ENCODE measurements at places on chromosomes 12 and 14. TPM values are rescaled to one million over a fixed set of nuclear protein-coding genes. Genes with fewer than 3 reads are reported as not detected.

DNA sequence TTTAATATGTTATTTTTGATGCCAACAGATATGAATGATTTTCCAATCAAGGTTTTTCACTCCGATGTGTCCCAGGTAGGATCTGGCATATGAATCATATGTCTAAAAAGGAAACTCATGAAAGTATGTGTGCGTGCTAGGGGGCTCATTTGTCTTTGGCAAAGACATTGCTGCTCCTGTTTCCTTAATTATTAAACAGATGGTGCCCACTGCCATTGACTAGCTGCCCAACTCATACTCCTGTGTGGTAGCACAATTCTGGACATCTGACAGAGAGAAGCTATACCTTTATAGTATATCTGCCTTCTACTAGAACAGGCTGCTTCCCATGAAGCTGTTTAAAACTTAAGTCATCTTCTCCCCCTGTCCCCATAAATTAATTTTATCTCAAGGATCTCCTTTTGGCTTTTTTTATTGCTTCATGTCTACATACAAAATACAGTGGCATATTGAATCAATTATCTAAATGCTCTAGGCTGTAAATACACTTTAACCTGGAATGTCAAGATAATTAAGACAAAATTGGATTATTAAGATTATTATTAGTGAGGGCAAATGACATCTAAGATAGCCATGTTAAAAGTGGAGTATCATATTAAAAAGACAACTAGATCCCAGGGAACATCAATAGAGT lies 1.4 kb upstream of the PDE3A start:
- H3K4me3 ChIP-seq = no peak overlapping the region
- no peak overlapping the region for H3K27ac ChIP-seq
- peaks cover 15% of the 10 kb centered on the region for H3K4me1 ChIP-seq
- no peak for DNase-seq
- H3K27me3 ChIP-seq = peaks cover 32% of the 10 kb centered on the region

- no peak overlapping the region for H3K27ac ChIP-seq
- no peaks in the 10 kb centered on the region for H3K4me1 ChIP-seq
- DNase-seq = no peak
- H3K27me3 ChIP-seq = no peaks in the 10 kb centered on the region
- H3K36me3 ChIP-seq = no peaks in the 10 kb centered on the region
These were observed 63.1 kb upstream of the CNOT2 start for GRCh38 chr12:70180130-70180529.

Gene ZBTB39
- 26.7 TPM for total RNA-seq

DNA sequence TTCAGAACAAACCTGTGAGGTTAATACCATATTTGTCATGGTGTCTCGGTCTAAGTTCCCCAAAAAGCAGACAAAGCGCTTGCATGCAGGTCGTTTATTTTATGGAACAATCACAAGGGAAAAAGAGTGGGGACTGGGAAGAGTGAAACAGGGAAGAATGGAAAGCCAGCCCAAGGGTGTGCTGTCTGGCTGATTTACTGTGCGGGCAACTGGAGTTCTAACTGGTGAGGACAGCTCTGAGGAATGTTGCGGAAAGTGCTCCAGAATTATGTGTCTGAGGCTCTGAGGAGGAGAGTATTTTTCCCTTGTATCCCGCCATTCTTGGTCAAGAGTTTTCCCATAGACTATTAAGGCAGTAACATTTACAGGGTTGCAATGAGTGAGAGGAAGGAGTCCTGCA lies 465.4 kb downstream of the RMST start:
- no peak overlapping the region for H3K4me3 ChIP-seq
- no peaks in the 10 kb centered on the region for H3K4me1 ChIP-seq
- no peak overlapping the region for H3K27ac ChIP-seq
- DNase-seq = no peak

DNA sequence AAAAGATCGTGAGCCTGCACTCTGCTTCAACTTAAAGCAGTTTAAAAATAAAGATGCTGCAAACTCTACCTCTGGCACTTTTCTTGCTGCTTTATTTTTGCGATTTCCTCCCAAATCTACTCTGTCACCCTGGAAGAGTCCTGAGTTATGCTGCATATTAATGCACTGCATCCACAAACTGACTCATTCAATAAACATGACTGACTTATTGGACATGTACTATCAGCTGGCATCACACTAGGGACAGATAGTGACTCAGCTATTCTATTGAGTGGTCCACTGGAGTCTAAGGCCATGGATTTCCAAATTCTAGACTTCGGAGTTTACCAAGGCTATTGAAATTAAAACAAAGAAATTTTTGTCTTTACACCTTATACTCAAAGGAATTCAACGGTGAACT lies 90.7 kb upstream of the PTPRR start:
- DNase-seq = no peak
- H3K36me3 ChIP-seq = no peaks in the 10 kb centered on the region
- H3K4me1 ChIP-seq = no peaks in the 10 kb centered on the region
- no peak overlapping the region for H3K4me3 ChIP-seq

Gene AICDA
- total RNA-seq = not detected

Gene KRT83
- not detected for total RNA-seq

DNA sequence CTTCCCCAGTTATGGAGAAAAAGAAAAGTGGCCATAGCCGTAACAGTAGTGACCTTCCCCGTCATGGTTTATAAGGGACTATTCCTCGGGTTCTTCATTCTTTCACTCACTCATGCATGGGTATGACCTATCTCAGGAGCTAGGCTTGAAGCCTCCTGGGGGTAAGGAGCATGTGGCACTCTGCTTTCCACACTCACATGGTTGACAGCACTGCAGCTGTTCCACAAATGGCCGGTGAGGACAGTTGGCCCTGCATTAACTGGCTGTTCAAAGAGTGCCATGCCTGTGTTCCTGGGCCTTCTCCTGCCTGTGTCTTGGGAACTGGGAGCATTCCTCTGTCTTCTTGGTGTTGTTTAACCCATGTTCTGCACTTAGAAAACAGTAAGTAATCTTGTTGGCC lies 66.2 kb upstream of the PNMA1 start:
- peaks cover 53% of the 10 kb centered on the region for H3K27me3 ChIP-seq
- no peak overlapping the region for H3K4me3 ChIP-seq

DNA sequence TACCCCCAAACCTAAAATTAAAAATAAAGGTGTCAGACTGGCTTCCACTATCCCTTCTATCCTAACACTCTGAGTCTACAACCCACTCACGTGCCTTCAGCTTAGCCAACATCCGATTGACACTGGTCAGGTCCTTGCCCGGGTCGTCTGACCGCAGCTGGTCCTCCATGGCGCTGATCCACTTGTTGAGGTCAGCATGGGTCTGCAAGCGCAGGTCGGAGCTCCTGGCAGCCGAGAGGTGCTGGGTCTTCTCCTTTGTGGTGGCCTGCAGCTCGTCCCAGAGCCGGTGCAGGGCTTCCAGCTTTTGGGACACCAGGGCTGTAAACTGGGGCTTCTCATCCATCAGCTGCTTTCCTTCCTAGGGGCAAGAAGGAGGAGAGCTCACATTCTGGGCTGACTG lies 78.0 kb downstream of the PLEKHG3 start:
- H3K4me3 ChIP-seq = no peak overlapping the region
- no peak overlapping the region for H3K27ac ChIP-seq
- no peaks in the 10 kb centered on the region for H3K36me3 ChIP-seq

DNA sequence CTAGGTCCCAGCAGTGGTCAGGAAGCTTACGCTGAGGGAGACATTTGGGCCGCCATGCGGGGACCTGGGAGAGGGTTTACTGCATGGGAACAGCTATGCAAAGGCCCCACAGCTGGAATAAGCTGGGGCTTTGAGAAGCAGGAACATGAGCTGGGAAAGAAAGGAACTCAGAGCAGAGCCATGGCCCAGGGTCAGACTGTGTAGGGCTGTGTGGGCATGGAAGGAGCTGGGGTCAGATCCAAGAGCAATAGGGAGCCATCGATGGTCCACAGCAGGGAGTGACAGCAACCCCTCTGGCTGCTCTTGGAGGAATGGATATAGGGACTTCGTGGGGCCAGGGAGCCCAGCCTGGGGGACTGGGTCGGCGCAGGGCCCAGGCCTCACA lies 151.6 kb downstream of the ADGRD1 start:
- H3K4me1 ChIP-seq = no peaks in the 10 kb centered on the region
- H3K4me3 ChIP-seq = no peak overlapping the region
- H3K27ac ChIP-seq = no peak overlapping the region
- H3K36me3 ChIP-seq = no peaks in the 10 kb centered on the region
- H3K27me3 ChIP-seq = no peaks in the 10 kb centered on the region

Gene TECPR2
- 16.9 TPM for total RNA-seq

Gene TBX3
- 0.35 TPM for total RNA-seq

Gene SAMD15
- total RNA-seq = 0.76 TPM

DNA sequence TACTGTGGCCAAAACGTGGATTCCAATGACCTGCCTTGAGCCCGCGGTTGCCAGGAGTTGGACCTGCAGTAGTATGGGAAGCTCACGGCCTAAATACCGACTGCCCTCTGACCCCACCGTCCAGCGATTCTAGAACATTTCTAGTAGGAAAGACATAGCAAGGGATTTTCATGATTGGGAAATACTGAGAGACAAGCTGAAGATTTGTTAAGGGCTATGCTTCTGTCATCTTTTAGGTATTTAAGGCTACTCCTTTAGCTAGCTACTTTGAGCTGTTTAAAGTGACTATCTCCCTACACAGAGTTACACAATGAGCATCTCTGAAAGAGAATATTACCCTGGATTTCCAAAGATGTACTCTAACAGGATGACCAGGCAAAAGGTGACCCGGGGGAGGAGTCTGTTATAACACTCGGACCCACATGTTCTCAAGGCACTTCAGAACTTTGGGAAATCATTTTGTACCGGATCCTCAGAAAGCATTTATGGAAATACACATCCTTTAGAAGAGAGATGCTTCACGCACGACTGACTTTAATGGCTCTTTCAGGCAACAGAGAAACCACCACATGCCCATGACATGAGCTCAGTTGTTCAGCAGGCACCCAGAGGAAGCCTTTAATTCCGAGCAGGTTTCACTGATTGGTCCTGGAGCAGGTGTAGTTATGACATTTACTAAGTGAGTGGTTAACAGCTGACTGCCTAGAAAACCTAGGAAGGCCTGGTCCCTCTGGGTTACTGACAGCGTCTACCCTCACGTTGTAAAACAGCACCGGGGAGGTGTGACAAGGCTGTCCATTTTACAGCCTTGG lies 4.2 kb downstream of the BAG5 start:
- H3K4me1 ChIP-seq = peaks cover 6% of the 10 kb centered on the region
- H3K27me3 ChIP-seq = no peaks in the 10 kb centered on the region
- no peak overlapping the region for H3K4me3 ChIP-seq
- no peak for DNase-seq
- H3K36me3 ChIP-seq = peaks cover 15% of the 10 kb centered on the region

DNA sequence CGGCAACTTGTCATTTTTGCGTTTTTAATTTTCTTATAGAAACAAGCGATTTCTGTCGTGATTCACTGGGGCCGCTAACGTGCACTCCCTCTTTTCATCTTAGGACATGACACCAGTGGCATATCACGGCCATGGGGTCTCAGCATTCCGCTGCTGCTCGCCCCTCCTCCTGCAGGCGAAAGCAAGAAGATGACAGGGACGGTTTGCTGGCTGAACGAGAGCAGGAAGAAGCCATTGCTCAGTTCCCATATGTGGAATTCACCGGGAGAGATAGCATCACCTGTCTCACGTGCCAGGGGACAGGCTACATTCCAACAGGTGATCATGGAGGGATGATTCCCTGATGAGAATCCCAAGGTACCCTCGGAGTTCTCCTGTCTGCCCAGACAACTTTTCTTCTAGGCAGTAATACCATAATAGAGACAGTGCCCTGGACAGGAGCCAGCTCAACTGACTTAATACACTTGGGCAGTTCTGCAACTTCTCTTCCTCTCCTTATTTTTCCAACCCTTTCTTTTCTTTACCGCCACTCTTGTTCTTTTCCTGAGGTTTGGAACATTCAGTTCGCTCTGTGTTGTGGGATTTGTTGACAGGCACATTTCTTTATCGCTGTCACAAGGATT lies 821 bp downstream of the TMEM106C start:
- no peaks in the 10 kb centered on the region for H3K36me3 ChIP-seq
- peak; percentile 60 for DNase-seq
- peaks cover 28% of the 10 kb centered on the region for H3K27me3 ChIP-seq
- H3K27ac ChIP-seq = no peak overlapping the region

Gene CDKN1B
- total RNA-seq = 30.6 TPM

DNA sequence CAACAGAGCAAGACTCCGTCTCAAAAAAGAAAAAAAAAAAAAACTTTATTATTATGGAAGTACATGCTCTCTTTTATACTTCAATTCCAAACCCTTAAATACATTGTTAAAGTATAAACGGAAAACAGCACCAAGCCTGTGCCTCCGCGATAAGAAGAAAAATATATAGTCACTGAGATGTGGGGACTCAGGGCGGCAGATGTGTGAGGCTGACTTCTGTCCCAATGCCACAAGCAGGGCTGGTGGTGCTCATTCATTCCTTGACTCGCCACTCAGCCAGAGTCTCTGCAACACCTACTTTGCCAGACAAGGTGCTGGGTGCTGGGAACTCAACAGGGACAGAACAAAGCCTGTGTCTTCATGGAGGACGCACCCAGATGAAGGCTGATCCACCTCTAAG lies 13.8 kb downstream of the LGMN start:
- no peaks in the 10 kb centered on the region for H3K27me3 ChIP-seq
- no peak overlapping the region for H3K4me3 ChIP-seq
- H3K27ac ChIP-seq = no peak overlapping the region
- peaks cover 15% of the 10 kb centered on the region for H3K36me3 ChIP-seq

GRCh38 chr12:91538418-91538817 lies 355.8 kb upstream of the DCN start:
- no peak for DNase-seq
- H3K36me3 ChIP-seq = no peaks in the 10 kb centered on the region
- no peak overlapping the region for H3K4me3 ChIP-seq

- H3K4me1 ChIP-seq = no peaks in the 10 kb centered on the region
- H3K4me3 ChIP-seq = no peak overlapping the region
- H3K27me3 ChIP-seq = no peaks in the 10 kb centered on the region
- DNase-seq = no peak
These were observed 8.3 kb downstream of the ANKRD33 start for GRCh38 chr12:51896236-51896635.

DNA sequence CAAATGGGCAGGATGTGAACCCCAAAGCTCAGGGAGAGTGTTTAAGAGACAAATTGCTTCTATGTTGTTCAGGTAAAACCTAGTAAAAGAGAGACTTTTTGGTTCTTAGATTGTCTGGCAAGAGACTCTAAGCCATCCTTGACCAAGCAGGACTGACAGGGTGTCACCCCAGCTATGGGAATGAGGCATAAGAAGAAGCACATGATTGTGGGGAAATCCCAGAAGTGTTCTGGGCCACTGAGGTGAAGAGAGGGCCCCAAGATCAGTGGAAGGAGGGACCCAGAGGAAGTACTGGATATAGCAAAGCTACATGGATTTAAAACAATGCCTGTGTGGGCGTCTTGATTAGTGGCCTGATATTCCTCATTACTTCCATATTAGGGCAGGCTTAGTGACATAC lies 99.0 kb downstream of the SAMD4A start:
- H3K4me1 ChIP-seq = peaks cover 8% of the 10 kb centered on the region
- no peak overlapping the region for H3K4me3 ChIP-seq
- no peak overlapping the region for H3K27ac ChIP-seq
- H3K27me3 ChIP-seq = no peaks in the 10 kb centered on the region

GRCh38 chr14:30234966-30235365 lies 307.3 kb upstream of the PRKD1 start:
- H3K4me3 ChIP-seq = no peak overlapping the region
- H3K27ac ChIP-seq = no peak overlapping the region
- DNase-seq = no peak
- no peaks in the 10 kb centered on the region for H3K27me3 ChIP-seq
- H3K36me3 ChIP-seq = no peaks in the 10 kb centered on the region
- H3K4me1 ChIP-seq = peaks cover 7% of the 10 kb centered on the region

GRCh38 chr12:114711689-114712152 lies 27.7 kb upstream of the TBX3 start:
- peak; percentile 63 for DNase-seq
- H3K4me1 ChIP-seq = peaks cover 17% of the 10 kb centered on the region
- H3K36me3 ChIP-seq = no peaks in the 10 kb centered on the region
